ENCODE measurements at places on chromosomes 16 and 17. TPM values are rescaled to one million over a fixed set of nuclear protein-coding genes. Genes with fewer than 3 reads are reported as not detected.

Gene CHTF18
- total RNA-seq: 4.1 TPM

Gene NOMO2
- total RNA-seq: 86.8 TPM

Gene IRF8
- 13.9 TPM for total RNA-seq

Gene OTOP2
- total RNA-seq: not detected

DNA sequence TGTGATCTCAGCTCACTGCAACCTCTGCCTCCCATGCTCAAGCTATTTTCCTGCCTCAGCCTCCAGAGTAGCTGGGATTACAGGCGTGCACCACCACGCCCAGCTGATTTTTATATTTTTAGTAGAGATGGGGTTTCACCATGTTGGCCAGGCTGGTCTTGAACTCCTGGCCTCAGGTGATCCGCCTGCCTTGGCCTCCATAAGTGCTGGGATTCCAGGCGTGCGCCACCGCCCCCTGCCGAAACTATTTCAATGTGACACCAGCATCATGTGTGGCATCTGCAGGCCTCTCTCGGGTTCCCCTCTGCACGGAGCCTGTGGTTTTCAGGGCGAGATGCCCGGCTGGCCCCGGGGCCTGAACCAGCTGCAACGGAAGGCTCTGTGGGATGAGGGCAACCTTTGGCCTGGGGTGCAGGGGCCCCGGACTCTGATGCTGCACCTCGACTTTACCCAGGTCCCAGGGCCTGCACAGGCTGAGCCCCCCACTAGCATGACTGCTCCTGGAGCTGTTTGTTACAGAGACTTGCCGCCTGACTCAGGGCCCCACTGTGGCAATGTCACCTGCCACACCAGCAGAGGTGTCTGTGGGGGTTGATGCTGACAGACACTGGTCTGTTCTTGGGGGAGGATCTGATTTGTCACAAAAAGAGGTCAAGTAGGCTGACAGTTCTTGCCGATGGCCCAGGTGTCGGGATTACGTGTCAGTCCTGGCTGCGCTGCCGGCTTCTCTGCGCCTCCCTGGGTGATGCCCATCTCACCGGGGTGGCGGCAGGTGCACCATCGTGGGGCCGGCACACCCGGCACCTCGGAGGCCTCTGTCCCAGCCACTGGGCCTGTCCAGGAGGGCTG is 8.6 kb upstream of the TEX19 start:
- DNase-seq: no peak

Gene MYH4
- not detected for total RNA-seq

Gene PPY
- total RNA-seq: not detected

DNA sequence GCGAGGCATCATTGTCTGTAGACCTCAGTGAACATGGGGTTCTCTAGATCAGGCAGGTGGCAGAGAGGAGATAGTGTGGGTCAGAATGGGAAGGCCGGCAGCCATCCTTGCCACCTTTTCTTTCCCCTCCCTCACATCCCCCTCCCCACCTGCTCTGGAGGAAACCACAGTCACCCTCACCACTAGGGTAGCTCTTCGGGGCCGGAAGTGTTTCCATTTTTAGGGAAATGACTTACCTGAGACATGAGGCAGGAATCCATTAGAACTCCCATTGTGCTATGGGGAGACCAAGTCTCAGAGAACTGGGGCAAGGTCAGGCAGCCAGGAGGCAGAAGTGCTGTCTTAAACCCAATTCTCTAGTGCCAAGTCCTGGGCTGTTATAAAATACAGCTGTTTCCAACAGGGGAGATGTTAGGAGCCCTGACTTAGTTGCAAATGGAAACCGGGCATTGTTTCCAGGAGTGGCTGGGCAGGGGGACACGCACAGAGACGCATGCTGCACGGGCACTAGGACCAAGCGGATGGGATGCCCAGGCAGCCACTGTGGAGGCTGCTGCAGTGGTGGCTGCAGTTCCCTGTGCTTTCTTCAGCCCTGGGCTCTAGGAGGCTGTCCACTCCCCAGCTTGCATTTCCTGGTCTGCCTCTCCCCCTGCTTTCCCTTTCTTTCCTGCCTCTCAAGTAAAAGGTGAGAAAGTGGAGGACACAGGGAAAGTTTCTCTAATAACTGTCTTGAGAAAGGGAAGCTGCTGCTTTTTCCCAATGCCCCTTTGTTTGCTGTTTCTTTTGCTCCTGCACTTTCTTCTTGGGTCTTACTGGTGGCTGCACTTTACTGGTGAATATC is 2.8 kb downstream of the HAS3 start:
- no peak for DNase-seq

GRCh38 chr16:83653785-83654184 is 154.0 kb upstream of the HSBP1 start:
- no peak for DNase-seq

GRCh38 chr17:46151762-46152161 is 41.5 kb downstream of the KANSL1 start:
- DNase-seq: no peak

- no peak for DNase-seq
Measured at GRCh38 chr17:38900978-38901656, 24.3 kb upstream of the LASP1NB start.

DNA sequence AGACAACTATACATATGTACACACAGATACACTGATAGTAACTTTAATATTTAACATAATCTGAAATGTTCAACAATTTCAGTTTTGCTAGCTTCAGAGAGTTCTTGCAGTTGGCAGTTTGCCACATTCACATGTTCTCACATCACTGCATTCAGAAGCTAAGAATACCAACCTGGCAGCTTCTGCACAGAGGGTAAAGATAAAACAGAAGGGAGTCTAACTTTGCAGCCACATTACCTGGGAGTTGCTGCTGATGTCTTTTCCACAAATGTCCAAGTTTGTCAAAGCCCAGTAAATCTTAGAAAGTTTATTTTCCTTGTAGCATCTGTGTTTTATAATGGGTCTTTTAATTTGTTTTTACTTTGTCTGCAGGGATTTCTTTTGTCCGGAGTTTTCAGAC is 332.0 kb downstream of the BCAS3 start:
- no peak for DNase-seq

- DNase-seq: no peak
Measured at GRCh38 chr17:41284043-41284442, 8.5 kb downstream of the KRTAP9-7 start.

Gene GALK1
- 38.6 TPM for total RNA-seq

DNA sequence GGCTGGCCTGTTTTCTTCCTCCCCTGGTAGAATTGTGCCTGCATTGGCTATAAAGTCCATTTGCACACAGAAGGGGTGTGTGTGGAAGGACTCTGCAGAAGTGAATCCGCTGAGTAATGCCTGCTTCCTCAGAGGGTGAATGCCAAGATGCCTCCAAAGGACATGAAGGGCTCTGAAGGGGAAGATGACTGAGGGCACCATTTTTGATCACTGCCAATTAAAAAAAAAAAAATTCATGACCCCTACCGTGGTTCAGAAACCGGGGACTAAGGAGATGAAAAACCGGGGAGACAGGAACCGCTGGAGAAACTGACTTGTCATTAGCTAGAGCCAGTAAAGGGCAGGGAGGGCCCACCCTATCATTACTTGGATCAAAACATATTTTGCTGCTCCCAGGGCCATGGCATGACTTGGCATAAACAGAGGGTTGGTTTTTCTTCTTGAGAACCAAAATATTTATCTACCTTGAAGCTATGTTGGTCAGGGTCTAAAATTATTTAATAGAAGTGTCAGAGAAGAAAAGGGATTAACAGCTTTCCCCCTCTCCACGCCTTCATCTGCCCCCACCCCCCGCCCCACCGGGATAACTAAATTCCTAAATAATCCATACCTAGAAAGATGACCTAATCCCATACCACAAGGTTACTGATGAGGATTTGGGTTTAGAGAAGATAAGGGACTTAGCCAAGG is 3.6 kb upstream of the USP7 start:
- no peak for DNase-seq

- no peak for DNase-seq
Measured at GRCh38 chr16:81861915-81862314, 82.8 kb downstream of the PLCG2 start.

- peak; percentile 60 for DNase-seq
Measured at GRCh38 chr17:63446753-63447470, 806 bp upstream of the CYB561 start.

Gene NECAB2
- 2.0 TPM for total RNA-seq
